ENCODE measurements at places on chromosomes 4 and X. TPM values are rescaled to one million over a fixed set of nuclear protein-coding genes. Genes with fewer than 3 reads are reported as not detected.

The TMEM33 gene
- total RNA-seq, result 57.2 TPM

The RTL9 gene
- total RNA-seq, result 0.14 TPM

The NOA1 gene
- 24.9 TPM for total RNA-seq

The FAM13A gene
- 5.0 TPM for total RNA-seq

DNA sequence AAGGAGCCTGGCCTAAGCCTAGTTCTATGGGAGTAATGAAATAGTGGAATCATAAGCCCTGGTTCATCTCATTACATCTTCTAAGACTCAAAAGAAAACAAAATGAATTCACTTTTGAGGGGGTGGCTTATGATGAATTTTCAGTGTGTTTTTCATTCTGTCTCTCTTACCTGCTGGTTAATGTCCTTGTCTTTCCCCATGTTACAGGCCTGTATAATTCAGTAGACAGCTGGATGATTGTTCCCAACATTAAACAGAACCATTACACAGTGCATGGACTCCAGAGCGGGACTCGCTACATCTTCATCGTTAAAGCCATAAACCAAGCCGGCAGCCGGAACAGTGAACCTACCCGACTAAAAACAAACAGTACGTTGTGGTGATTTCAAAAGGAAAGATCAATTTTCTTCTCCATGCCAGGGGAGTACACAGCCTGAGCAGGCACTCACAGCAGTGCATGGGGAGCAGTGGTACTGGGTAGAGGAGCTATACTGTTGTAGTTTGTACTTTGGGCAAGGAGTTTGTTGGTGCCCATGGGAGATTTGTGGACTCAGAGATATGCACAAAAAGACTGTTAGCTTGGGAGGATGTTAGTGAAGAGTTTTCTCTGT, 57.9 kb downstream of the TEX13B start:
- DNase-seq, result no peak

DNA sequence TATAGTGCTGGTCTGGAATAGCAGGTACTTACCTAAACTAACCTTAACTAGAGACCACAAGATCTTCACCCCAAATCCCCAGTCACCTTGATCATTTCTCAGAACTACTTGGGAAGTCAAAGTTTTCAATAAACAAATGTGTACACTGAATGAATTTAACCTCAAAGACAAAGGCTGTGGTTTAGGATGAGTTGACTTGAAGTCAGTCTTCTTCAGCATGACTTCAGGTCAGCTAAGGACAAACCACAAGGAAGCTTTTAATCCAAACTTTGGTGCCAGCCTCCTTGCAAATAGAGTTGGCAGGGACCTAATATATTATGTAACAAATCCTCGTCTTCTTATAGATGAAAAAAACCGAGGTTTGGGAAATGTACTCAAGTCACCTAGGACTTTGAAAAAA, 21.2 kb upstream of the VCX2 start:
- DNase-seq, result no peak

DNA sequence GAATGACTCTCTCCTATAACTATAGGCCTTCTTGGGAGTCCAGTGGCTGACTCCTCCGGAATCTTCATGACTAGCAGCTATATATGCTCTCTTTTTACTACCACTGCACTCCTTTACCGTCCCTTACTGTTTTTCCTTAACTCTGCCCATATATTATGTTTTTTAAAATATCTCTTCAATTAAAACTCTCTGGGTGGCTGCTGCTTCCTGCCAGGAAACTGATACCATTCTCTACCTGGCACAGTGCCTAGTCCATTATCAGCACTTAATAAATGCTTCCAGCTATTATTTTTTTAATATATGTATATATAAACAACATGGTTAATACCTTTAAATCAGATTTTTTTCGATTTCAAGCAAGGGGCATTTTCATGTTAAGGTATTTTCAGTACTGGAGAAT, 136.6 kb upstream of the FAM47B start:
- DNase-seq, result no peak

DNA sequence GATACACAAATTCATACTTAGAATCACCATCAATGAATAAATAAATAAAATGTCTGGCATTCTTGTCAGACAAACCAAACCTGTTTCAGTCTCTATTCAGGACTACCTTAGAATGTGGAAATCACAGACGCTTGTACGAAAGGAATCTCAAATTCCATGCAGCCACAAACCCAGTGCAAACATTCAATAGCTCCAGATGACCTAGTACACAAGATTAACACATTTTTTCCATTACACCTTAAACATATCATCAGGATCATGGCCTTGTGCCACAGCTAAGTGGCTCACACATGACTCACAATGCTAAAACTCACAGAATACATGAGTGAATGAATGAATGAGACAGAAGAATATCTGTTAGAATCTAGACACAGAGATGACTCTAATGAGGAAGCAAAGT, 134.2 kb downstream of the PWWP3B start:
- DNase-seq, result no peak
